ENCODE measurements at places on chromosomes 4 and X.

- DNase-seq: no peak
Measured at GRCh38 chr4:57053508-57053907, 56.7 kb downstream of the IGFBP7 start.

- peak; percentile 80 for DNase-seq
Measured at GRCh38 chr4:164956766-164957643, 20.5 kb downstream of the TRIM61 start.

GRCh38 chrX:26050099-26050498 is 88.0 kb upstream of the MAGEB18 start:
- DNase-seq: no peak

- no peak for DNase-seq
Measured at GRCh38 chr4:152283801-152284470, 252.0 kb downstream of the FBXW7 start.

DNA sequence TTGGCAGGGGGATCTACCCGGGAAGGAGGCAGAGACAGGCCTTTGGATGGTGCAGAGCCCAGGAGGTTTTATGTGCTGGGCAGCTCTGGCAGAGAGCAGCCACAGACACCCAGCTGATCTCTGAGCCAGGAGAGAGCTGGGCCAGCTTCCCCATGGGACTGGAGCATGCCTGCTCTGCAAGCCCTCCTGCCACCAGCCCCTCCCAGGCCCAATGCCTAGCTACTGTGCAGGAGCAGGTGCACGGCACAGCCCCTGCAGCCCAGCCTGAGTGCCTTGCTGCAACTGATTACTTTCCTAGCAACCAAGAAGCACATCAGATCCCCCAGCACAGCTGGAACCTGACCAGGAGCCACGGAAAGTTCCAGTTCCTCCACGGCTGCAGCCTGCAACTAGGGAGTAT is 57.8 kb upstream of the BEND2 start:
- DNase-seq: no peak

- no peak for DNase-seq
Measured at GRCh38 chr4:55609393-55609866, 17.4 kb upstream of the PDCL2 start.

- DNase-seq: no peak
Measured at GRCh38 chr4:70979445-70980008, 13.9 kb upstream of the DCK start.

Data from NCI-H1105 treated with DMSO at 0.1 percent for 48 hours (cell line).